Esophagus mucosa (tissue), 1 donor: ENCODE measurements at places on chromosomes 12 and 14.

- peak; percentile 76 for ATAC-seq
Observed at GRCh38 chr12:29782285-29782870, 1.4 kb downstream of the TMTC1 start.

DNA sequence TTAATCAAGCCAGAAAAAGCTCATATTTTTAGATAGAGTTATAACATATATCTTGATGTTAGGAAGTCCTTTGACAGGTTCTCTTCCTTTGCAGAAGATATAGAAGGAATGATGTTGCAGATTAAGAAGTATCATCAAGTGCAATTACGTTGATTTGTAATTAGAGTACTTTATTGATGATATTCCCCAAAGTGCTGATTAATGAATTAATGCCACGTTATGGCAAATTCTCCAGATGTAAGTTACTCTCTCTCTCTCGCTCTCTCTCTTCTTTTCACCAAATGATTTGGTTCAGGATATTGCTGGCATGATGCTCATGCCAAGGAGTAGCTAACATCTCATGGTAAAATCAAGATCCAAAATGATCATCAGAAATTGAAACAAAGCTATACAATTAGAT is 18.1 kb upstream of the CAND1 start:
- ATAC-seq: no peak

- ATAC-seq: no peak
Observed at GRCh38 chr12:98244136-98244535, 271.3 kb upstream of the TMPO start.

DNA sequence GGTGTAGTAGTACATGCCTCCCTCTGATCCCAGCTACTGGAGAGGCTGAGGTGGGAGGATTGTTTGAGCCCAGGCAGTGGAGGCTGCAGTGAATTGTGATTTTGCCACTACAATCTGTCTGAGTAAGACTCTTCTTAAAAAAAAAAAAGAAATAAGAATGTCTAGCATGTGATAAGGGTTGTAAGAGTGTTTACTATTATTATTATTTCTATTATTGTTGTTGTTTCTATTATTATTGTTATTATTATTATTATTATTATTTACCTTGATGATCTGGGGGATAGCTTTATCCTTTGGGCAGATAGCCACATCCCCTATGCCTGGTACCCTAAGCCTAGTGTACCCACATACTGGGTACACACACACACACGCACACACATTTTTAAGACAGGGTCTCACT is 4.3 kb downstream of the OAS3 start:
- no peak for ATAC-seq

GRCh38 chr12:94488463-94488862 is 28.8 kb upstream of the CEP83 start:
- no peak for ATAC-seq

- no peak for ATAC-seq
Observed at GRCh38 chr12:102948941-102949352, 8.5 kb upstream of the ASCL1 start.
